Chondrocyte (in vitro differentiated cells): ENCODE measurements at places on chromosomes 11 and 22. TPM values are rescaled to one million over a fixed set of nuclear protein-coding genes. Genes with fewer than 3 reads are reported as not detected.
A peak's percentile ranks its signal among the peaks of the same experiment; 100 is the strongest.

- no peaks in the 10 kb centered on the region for H3K36me3 ChIP-seq
- no peak for DNase-seq
- H3K4me1 ChIP-seq = no peaks in the 10 kb centered on the region
- no peak overlapping the region for H3K27ac ChIP-seq
- peaks cover 13% of the 10 kb centered on the region for H3K27me3 ChIP-seq
These were observed 10.6 kb downstream of the KCNC1 start for GRCh38 chr11:17745023-17745772.

DNA sequence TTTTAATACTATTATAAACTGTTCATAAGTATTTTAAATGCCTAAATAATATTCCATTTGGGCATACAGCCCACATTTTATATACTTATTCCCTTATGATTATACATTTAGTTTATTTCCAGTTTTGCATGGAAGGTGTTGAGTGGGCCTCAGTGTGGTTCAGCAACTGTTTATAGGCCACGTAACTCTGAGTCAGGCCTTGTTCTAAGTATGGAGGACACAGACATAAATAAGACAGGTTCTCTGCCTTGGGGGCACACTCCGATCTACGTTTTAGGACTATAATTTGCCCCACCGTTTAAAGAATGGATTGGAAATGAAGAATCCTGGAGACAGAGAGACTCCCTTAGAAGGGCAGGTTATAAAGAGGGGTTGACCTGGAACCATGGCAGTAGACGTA is 212.2 kb upstream of the TBCEL start:
- no peak overlapping the region for H3K4me3 ChIP-seq
- H3K4me1 ChIP-seq = peaks cover 8% of the 10 kb centered on the region
- DNase-seq = peak; percentile 0
- peaks cover 2% of the 10 kb centered on the region for H3K27me3 ChIP-seq

- DNase-seq = no peak
- peaks cover 35% of the 10 kb centered on the region for H3K4me1 ChIP-seq
- H3K4me3 ChIP-seq = no peak overlapping the region
These were observed 21.6 kb downstream of the OR51E1 start for GRCh38 chr11:4665424-4665823.

- no peak overlapping the region for H3K27ac ChIP-seq
- H3K27me3 ChIP-seq = no peaks in the 10 kb centered on the region
These were observed 59.3 kb upstream of the NECTIN1 start for GRCh38 chr11:119788096-119788883.

DNA sequence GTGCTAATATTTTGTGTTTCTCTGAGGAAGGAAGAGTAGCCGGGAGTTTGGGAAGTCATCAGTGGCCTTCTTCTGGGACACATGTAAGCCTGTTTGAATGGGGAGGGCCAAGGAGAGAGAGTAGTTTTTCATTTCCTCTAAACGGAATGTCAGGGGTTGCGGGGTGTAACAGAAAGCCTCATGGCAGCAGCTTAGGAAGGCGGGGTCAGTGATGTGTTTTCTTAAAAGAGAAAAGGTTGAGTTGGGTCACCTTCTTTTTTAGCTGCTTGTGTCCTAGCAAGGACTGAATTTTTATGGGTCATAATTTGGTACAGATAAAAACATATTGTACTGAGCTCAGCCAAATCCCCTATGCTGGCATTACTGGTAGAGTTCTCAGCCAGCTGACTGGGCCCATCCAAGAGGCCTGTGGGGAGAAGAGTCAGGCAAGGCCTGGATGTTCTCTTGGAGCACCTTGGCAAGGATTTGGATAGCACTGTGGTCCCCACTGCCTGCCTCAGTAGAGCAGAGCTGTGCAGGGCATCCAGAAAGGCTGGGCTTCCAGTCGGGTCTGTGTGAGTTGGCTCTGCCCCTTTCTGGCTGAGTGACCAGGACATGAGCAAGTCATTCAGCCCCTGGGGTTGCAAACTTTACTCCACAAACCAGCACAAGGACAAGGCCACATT is 29.4 kb upstream of the NAV2 start:
- peak overlapping the region; percentile 64 for H3K27ac ChIP-seq
- no peaks in the 10 kb centered on the region for H3K36me3 ChIP-seq
- H3K4me3 ChIP-seq = no peak overlapping the region
- H3K4me1 ChIP-seq = peaks cover 46% of the 10 kb centered on the region

DNA sequence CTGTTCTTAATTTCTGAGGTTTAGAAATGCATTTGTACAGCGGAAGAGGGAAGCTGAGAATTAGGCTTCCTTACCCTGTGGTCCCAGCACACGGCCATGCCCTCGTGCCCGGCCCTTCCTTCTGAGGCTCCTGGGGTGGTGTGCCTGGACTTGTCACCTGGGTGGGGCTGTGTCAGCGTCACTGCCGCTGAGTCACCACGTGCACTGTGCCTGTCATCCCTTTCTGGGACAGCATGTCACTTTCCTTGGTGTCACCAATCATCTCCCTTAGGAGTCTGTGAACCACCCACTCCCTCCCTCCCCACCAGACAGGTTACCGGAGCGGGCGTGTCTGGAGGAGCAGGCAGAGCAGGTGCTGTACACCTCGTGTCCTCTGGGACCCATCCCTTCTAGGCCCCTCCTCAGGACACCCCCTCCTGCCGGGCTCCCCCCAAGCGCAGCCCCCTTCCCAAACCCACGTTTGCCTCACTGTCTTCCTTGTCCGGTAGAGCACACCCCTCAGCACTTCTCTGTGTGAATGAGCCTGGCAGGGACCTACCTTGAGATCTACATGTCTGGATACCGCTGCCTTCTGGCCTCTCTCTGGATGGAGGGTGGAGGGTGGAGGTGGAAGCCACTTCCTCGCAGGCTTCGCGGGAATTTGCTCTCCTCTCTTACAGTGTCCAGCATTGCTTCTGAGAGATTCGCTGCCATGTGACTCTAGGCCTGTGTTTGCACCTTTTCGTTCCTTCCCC is 367.6 kb downstream of the TBC1D22A start:
- no peaks in the 10 kb centered on the region for H3K36me3 ChIP-seq
- no peaks in the 10 kb centered on the region for H3K4me1 ChIP-seq
- no peaks in the 10 kb centered on the region for H3K27me3 ChIP-seq

DNA sequence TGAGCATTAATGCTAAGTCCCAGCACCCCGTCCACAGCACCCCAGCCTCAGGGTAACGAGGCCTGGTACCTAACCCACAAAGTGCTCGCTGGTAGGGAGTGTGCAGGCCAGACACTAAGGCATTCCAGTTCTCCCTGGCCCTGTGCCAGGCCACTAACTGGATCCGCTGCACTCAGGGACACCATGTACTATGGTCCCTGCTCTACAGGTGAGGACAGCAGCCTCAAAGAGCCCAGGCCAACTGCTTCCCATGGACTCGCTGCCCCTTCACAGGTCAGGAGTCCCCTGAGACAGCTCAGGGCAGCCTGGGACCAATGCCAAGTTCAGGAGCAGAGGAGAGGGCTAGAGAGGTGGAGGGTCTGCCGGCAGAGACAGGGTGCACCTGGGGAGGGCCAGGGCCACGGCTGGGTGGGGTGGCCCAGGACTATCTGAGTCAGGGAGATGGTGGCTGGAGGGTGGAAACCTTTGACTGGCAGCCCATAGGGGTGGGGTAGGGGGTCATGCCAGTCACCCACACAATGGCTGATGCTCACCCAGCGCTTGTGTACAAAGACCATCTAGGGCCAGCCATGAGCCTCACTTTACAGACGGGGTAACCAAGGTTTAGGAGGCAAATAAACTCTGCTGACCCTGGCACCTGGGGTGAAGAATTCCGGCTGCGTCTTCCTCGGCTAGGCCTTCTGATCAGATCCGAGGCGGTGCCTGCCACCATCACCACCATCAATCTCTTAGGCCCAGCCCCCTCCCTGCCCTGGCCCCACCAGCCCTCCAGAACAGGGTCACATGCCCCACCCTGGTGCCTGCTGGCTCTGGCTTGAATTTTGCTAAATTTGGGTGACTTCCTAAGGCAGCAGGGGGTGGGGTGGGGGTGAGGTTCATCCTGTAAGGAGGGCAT is 5.6 kb downstream of the OSBPL5 start:
- peaks cover 85% of the 10 kb centered on the region for H3K4me1 ChIP-seq
- no peaks in the 10 kb centered on the region for H3K27me3 ChIP-seq
- H3K27ac ChIP-seq = peak overlapping the region; percentile 27

GRCh38 chr11:123272565-123272964 is 77.5 kb upstream of the CLMP start:
- H3K4me1 ChIP-seq = peaks cover 11% of the 10 kb centered on the region
- no peaks in the 10 kb centered on the region for H3K27me3 ChIP-seq
- no peak overlapping the region for H3K27ac ChIP-seq
- no peak overlapping the region for H3K4me3 ChIP-seq
- no peaks in the 10 kb centered on the region for H3K36me3 ChIP-seq

GRCh38 chr11:77411137-77411707 is 62.7 kb downstream of the PAK1 start:
- H3K27me3 ChIP-seq = no peaks in the 10 kb centered on the region
- H3K27ac ChIP-seq = peak overlapping the region; percentile 80
- peaks cover 39% of the 10 kb centered on the region for H3K4me1 ChIP-seq
- H3K36me3 ChIP-seq = no peaks in the 10 kb centered on the region
- H3K4me3 ChIP-seq = peak overlapping the region; percentile 90

GRCh38 chr11:95595973-95596489 is 193.6 kb downstream of the FAM76B start:
- peaks cover 58% of the 10 kb centered on the region for H3K4me1 ChIP-seq
- no peaks in the 10 kb centered on the region for H3K27me3 ChIP-seq
- no peaks in the 10 kb centered on the region for H3K36me3 ChIP-seq
- H3K27ac ChIP-seq = peak overlapping the region; percentile 96

- peaks cover 58% of the 10 kb centered on the region for H3K4me1 ChIP-seq
- no peaks in the 10 kb centered on the region for H3K27me3 ChIP-seq
- H3K4me3 ChIP-seq = no peak overlapping the region
- H3K36me3 ChIP-seq = no peaks in the 10 kb centered on the region
These were observed 13.0 kb downstream of the ACO2 start for GRCh38 chr22:41481925-41482318.

DNA sequence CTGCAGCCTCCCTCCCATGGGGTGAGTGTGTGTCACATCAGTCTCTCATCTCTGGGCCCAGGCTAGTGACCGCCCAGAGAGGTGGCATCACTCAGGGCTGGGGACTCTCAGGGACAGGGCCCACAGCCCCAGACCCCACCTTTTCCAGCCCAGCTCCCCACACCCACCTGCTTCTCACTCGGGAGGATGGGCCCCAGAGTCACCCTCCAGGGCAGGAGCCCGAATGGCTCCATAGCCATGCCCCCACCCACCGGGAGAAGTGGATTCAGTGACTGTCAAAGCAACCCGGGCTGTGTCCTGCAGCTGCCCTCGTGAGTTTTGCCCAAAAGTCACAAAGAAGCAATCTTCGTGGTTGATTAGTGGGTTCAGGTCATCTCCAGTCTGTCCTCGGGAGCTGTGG is 26.0 kb downstream of the PARVG start:
- peaks cover 12% of the 10 kb centered on the region for H3K27me3 ChIP-seq
- H3K36me3 ChIP-seq = peaks cover 11% of the 10 kb centered on the region
- peaks cover 26% of the 10 kb centered on the region for H3K4me1 ChIP-seq
- H3K27ac ChIP-seq = no peak overlapping the region

DNA sequence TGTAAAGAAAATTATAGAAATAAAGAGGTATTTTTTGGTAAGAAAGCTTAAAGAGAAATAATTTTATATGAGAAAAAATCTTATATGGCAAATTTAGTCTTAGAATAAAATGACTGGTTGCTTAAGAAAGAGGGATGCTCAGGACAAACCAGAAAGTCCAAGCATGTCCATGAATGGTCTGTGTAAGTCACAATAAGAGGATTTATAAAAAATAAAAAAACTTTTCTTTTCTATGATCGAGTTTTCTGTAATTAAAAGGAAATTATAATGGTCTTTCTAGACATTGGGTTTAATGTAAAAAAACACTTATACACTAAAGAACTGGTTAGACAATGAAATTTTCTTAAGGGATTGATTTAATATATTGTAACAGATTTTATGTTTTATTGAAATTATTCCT is 819.6 kb downstream of the TBC1D22A start:
- no peak overlapping the region for H3K4me3 ChIP-seq
- no peak overlapping the region for H3K27ac ChIP-seq
- H3K4me1 ChIP-seq = no peaks in the 10 kb centered on the region
- no peak for DNase-seq
- H3K27me3 ChIP-seq = no peaks in the 10 kb centered on the region
- no peaks in the 10 kb centered on the region for H3K36me3 ChIP-seq

The SPTBN2 gene
- total RNA-seq = 13.2 to 18.6 TPM (median 15.7 TPM) in 3 replicates

The RIBC2 gene
- 0.41 to 1.1 TPM in 2 of 3 replicates, not detected in the other for total RNA-seq

The TRIM48 gene
- total RNA-seq = not detected in 3 replicates
